ENCODE measurements at places on chromosomes 1 and 21. TPM values are rescaled to one million over a fixed set of nuclear protein-coding genes. Genes with fewer than 3 reads are reported as not detected.

GRCh38 chr1:43270421-43271095, 775 bp downstream of the TMEM125 start:
- DNase-seq, result peak; percentile 80

DNA sequence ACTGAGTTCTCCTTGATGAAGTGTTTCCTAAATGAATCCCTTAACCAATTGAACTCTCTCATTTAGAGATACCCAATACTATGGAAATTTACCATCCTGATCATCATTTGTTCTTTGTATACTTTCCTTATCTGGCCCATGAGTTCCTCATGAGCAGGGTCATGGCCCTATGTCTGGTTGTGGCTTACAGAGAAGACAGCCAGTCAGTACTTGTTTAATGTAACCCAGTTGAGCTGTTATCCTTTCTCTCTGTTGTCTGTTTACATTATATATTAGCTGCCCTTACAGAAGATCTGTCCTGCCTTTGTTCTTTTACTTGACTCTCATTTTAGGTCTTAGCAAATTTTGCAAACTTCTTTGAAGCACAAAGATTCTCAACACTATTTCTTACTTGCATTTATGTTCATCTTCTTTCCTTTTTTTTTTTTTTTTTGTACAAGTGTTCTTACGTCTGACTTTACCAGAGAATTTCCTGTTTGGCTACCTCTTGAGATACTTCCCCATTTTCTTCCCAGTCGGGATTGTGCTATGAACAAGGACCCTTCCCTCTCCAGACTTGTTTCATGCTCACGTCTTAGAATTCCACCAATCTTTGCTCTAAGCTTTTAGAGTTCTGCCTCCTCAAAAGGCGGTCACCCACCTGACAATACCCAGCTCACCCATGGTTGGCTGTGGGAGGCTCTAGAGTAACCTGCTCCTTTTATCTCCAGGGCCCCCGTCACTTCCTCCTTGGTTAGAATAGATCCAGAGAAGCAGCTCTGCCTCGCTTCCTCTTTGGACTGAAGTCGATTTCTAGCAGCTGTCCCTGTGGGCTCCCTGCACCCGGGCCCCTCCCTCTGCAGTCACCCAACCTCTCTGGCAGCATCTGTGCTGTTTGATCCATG, 53.6 kb upstream of the RUNX1 start:
- DNase-seq, result peak; percentile 15

The CELA3A gene
- not detected for total RNA-seq

The PM20D1 gene
- total RNA-seq, result not detected

- DNase-seq, result no peak
Observed at GRCh38 chr1:115463347-115463746, 125.3 kb upstream of the NGF start.

GRCh38 chr1:54405898-54406293, 298 bp downstream of the SSBP3 start:
- DNase-seq, result no peak

- peak; percentile 9 for DNase-seq
Observed at GRCh38 chr1:196608390-196609369, at the start of gene KCNT2. Gene KCNT2, minus strand, starts transcription at chr1:196608440. Its CDS starts 131 bp downstream, at chr1:196608309.

- DNase-seq, result no peak
Observed at GRCh38 chr1:245246433-245246832, 91.6 kb downstream of the KIF26B start.

All from bronchial epithelial cell (primary cell).